ENCODE measurements at places on chromosomes 11 and 22.

DNA sequence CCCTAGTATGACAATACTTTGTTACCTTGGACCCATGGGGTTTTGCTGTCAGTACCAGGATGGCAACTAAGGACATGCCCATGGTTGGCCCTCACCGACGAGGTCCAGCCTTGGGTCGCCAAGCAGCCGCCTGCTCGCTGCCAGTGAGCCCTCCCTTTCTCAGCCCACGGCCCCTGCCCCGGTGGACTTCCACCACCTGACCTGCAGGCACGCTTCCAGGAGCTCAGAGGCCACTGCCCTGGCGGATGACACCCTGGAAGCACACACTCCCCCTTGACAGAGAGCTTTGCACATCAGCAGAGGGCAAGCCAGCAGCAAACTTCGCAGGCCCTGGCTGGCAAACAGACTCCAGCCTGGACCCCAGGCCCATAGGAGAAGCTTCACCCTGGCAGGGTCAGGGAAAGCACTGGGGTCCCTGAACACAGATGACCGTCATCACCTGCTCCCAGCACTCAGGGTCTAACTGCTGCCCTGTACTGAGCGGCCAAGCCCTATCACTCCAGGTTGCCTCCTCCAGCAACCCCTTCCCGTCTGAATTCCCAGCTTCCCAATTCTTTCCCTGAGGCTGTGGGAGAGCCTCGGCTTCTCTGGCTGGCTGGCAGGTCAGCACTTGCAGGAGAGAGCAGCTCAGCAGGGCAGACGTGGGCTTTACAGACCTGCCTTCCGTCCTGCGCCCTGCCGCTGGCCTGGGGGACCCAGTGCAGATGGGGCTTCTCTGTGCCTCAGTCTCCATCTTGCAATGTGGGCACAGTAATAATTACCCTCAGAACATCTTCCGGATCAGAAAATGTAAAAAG lies 2.7 kb upstream of the PPARA start:
- no peak for DNase-seq

DNA sequence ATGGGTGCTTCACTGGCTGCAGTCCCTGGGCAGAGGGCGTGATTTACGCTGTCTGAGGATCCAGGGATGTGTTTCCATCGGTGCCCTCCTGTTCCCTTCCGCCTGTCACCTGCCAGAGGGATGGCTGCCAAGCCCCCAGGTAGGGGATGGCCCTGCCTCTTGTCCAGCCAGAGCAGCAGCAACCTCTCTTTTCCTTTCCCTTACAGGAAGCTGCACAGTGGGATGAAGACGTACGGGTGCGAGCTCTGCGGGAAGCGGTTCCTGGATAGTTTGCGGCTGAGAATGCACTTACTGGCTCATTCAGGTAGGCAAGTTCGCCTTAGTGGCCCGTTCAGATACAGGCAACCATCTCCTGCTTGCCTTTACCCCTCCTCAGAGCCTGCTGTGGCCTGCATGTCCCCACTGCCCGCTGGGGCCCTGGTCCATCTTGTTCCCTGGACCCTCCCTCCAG lies 96.6 kb downstream of the ZBTB16 start:
- no peak for DNase-seq

DNA sequence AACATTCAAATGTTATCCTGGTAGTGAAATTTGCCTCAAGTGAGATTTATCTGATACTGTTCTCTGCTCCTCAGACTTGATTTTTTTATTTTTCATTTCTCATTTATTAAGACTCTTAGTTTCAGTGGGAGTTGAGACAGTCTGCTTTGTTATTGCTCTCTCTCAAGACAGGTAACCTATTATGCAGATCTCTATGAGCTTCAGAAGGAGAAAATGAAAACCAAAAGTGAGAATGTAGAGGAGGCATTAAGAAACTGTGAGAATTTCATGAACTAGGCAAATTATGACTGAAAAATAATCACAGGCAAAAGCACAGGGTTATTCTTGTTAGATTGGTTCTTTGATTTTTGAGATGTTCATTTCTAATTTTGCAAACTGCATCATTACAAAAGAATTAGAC lies 290.0 kb upstream of the CHORDC1 start:
- DNase-seq: no peak

- DNase-seq: no peak
Observed at GRCh38 chr11:117872975-117873827, 3.3 kb downstream of the FXYD6 start.

DNA sequence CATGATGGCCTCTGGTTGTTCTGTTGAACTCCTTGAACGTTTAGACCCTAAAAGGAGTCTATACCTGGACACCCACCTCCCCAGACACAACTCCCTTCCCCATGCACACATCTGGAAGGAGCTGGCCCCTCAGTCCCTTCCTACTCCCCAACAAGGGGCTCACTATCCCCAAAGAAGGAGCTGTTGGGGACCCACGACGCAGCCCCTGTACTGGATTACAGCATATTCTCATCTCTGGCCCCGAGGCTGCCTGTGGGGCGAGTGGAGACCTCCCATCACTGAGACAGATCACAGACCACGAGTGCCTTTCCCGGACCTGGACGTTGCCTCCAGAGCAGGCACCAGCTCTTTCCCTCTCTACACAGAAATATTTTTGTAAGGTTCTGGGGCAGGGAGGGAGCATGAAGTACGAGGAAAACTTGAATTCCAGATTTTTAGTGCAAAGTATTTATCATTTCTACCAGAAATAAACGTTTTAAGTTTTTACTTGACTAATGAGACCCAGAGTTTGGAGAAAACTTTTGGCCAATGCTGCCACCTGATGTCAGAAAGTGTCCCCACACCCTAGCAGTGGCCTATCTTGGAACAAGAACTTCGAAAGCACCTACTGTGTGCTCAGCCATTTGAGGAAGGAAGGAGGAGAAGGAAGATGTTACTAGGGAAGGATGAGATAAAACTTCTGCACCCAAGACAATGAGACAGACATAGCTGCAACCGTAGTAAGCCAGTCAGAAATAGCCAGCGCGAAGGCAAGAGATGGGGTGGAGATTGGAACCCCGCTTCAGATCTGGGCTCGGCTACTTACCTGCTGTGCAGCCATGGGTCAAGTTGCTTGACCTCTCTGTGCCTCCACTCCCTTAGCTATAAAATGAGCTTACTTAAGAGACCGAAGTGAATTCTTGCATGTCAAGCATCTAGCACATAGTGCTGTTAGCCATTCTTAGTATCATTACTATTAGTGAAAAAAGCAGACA lies 10.2 kb upstream of the POU2F3 start:
- DNase-seq: peak; percentile 6

- DNase-seq: no peak
Observed at GRCh38 chr11:109138196-109138595, 283.8 kb upstream of the C11orf87 start.

GRCh38 chr11:46906609-46907041 lies 11.7 kb downstream of the LRP4 start:
- DNase-seq: no peak

DNA sequence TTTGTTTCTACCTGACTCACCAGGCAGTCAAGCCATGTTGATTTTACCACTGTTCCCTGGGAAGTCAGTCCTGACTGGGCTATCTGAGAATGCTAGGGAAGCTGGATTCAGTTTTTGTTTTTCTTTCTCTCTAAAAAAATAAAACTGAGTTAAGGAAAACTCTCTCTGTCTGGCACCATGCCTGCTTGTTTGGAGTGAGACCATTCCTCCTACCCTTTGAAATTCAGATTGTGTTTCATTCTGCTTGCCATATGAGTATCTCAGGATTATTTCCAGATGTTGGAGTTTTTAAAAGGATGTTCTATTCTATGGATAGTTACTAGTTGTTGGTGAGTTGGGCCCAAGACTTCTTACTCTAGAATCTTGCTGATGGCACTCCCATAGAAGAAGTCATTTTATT lies 1917.0 kb downstream of the LRRC4C start:
- no peak for DNase-seq

DNA sequence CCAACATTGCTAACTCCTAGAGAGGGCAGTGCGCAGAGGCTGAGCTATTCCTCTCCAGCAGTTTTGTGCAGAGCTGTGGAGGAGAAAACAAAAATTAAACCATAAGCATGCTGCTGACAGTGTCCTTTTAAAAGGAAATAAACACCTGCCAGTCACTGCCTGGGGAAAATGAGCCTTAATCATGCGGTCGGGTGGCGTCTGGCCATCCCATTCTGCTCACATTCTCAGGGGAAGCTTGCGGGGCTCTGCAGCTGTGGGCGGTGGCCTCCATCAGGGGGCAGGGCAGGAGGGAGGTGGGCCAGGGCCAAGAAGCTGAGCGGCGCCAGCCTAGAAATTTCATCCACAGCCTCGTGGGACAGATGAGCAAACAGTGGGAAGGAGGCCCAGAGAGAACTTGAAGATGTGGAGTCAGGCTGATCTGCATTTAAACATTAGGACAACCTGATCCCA lies 71.0 kb upstream of the TP53I11 start:
- DNase-seq: no peak

GRCh38 chr11:722346-722811 lies 16.3 kb downstream of the EPS8L2 start:
- DNase-seq: no peak

GRCh38 chr11:132655187-132655855 lies 877.0 kb downstream of the OPCML start:
- DNase-seq: no peak

DNA sequence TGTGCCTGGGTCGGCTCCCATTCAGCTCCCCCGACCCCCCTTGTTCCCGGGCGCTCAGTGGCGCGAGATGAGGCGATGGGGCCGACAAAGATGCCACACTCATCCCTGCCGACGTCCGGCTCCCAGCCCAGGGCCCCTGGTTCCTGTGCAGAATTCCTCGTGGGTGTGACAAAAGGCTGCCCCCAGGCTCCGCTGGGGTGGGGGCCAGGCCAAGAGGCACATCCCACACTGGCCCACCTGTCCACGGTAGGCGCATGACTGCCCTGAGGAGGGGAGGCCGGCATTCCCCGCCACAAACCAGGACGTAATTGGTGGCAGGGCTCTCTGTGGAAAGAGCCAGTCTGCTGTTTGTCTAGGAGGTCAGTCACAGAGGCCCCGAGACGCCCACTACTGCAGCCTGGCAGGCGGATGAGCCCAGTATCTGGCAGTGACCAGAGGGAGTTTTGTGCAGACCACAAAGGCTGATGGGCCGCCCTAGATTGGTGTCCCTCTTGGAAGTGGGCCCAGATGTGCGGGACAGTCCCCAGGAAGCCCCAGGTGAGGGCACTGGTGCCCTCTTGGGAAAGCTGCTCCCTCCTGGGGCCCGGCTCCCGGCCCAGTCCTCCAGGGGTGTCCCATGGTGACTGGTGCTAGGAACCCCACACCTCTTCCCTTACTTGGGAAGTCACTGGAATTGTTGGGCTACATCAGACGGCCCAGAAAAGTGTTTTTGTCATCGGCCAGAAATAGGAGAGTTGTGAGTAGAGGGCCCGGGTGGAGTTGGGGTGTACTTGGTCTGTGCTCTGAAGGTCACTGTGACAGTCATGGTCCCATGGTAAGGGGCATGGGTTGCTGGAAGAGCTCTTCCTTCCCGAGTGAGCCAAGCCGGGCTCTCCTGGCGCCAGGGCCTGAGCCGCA lies 5.8 kb downstream of the CCND1 start:
- DNase-seq: no peak

GRCh38 chr11:118100691-118101232 lies 14.0 kb upstream of the SMIM35 start:
- DNase-seq: no peak

All from CD4-positive, alpha-beta T cell treated with Interleukin-2 at 100 ng/mL for 4 hours (primary cell).